ENCODE measurements at places on chromosomes 13 and 19.

DNA sequence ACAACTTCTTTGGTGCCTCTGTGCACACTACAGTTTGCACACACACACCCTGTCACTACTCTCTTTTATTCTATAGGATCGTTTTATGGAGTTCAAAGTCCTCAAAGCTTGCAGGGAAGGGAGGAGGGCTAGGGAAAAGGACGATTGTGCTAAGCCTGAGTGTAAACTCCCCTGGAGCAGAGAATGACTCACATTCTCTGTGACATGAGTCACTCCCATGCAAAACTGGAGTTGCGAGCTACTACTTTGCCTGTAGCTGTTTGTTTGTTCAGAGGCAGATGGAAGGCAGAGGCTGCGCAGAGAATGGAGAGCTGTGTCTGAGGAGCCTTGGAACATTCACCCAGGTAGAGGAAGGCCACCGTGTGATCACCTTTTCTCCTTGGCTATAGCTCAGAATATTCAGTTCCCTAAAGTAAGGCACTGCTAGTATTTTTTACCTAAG is 80.5 kb upstream of the MBNL2 start:
- peak; percentile 36 for DNase-seq

GRCh38 chr13:97082461-97083207 is 88.4 kb upstream of the OXGR1 start:
- no peak for DNase-seq

DNA sequence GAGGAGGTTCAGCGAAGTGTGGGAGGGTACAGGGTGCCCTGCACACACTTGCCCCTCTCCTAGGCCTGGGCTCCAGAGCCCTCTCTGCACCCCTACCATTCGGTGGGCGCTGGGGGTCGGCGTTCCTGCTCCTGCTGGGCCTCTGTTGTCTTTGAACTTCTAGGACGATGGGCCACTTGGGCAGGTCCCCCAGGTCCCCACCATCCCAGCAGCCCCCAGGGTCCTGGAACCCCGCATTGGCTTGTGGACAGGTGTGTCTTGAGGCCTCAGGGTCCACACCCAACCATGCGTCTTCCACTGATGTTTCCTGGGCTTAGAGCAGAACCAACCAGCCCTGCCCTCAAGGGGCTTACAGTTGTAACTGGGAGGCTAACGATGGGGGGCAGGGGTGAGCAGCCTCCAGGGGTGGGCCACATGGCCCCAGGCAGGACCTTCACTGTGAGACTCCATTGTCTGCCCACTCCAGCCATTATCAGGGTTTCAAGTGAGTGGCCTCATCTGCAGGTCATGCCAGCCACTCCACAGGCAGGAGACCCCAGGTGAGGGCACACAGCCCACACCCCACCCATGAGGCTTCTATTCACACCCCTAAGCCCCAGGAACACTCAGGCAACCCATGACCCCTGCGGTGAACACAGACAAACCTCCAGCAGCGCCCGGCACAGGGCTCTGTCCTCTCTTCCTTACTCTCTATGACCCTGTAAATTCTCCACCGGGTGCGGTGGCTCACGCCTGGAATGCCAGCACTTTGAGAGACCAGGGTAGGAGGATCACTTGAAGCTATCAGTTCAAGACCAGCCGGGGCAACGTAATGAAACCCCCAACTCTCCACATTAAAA is 2.0 kb upstream of the KLF16 start:
- no peak for DNase-seq

DNA sequence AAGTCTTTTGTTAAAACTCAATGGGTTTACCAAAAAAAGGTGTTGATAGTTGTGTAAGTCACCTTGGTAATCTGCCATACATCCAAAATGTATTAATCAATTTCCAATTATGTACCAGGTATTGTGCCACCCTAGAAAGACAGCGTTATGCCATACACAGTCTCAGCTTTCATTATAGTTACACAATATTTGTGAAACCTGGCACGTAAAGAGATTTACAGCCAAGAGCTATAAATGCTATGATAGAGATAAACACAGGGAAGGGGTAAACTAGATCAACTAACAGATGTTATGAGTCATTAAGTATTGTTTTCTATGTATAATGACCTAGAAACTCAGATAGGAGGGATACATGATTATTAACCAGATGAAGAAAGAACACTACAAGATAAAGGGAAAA is 725.6 kb upstream of the SLITRK5 start:
- no peak for DNase-seq

DNA sequence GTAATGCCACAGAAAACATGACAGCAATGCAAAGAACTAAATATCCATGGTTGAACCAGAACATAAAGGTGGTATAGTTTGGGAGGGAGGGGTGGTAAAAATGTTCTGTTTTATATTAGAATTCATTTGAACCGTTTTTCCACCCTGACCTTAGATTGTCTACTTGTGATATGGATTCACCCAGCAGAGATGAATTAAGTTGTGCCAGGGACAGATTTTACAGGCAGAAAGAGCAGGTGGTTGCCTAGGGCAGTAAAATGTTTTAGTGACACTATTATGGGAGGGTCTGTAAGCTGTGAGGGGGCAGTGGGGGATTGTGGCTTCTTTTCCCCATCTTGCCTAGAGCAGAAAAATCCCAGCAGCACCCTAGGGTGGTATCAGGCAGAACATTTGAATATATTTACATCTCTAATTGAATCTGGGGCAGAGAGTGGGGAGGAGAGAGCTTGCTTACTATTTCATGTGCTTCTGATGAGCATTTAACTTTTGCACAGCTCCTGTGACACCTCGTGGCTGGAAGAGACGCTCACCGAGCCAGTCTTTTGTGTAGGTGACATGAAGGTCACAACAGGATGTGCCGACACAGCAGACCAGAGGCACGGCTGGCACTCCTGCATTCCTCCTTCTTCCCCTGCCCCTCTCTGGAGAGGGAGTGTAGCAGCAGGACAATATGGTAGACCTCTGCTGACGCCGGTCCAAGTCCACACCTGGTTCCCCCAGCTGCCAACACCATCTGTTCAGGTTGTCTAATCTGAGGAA is 452.3 kb downstream of the IRS2 start:
- no peak for DNase-seq

- DNase-seq, result no peak
Measured at GRCh38 chr13:113327391-113327765, 30.3 kb downstream of the LAMP1 start.

- DNase-seq, result peak; percentile 69
Measured at GRCh38 chr19:7595466-7596133, at the start of gene CAMSAP3. Gene CAMSAP3 (plus strand): TSS chr19:7595863. CDS start chr19:7596003, 140 bp downstream.

- no peak for DNase-seq
Measured at GRCh38 chr13:39401046-39401705, 201.8 kb downstream of the LHFPL6 start.

DNA sequence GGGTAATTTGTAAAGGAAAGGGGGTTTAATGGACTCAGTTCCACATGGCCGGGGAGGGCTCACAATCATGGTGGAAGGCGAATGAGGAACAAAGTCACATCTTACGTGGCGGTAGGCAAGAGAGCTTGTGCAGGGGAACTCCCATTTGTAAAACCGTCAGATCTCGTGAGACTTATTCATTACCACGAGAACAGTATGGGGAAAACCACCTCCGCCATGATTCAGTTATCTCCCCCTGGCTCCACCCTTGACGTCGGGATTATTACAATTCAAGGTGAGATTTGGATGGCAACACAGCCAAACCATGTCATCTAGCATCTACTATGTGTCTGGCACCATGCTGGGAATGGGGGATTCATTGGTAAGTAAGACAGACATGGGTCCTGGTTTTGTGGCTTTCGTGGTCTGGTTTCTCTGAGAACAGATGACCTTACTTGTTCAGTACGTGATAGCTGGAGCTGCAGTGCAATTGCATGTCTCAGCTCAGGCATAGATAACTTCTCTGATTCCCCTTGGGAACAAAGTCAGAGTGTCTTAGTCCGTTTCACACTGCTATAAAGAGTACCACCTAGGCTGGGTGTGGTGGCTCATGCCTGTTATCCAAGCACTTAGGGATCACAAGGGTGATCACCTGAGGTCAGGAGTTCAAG is 8.3 kb downstream of the ZNF554 start:
- no peak for DNase-seq

- DNase-seq, result peak; percentile 79
Measured at GRCh38 chr19:41595258-41595889, 19.4 kb downstream of the CEACAM21 start.

DNA sequence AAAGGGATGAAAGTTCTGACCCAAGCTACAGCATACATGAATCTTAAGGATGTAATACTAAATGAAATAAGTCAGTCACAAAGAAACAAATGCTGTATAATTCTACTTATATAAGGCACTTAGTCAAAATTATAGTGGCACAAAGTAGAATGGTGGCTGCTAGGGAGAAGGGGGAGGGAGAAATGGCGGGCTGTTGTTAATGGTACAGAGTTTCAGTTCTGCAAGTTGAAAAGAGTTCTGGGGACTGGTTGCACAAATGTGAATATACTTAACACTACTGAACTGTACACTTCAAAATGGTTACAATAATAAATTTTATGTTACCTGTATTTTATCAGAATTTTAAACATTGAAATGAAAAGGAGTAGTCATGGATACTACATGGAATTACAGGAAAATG is 48.9 kb upstream of the CLDN10 start:
- DNase-seq, result no peak

DNA sequence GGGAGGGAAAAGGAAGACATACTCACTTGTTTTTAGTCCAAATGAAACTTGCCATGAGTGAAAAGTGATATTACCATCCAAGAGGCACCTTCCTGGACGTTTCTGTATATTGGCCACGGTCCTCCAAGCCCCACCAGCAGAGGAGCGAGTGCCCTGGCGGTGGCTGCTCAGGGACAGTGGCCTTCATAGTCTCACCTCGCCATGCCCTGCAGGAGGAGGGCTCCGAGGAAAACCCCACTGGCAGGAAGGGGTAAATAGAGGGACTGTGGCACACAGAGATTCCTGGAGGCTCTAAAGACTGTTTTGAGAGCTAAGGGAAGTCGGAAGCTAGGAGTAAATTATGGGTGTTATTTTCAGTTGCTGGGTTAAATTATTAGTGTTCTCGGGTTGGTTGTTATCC is 98.4 kb upstream of the UBL3 start:
- DNase-seq, result no peak

GRCh38 chr13:76048675-76049375 is 412.7 kb downstream of the LMO7 start:
- DNase-seq, result no peak

- DNase-seq, result no peak
Measured at GRCh38 chr13:76965759-76966421, 17.6 kb downstream of the ACOD1 start.
